Placental pericyte (primary cell): ENCODE measurements at places on chromosomes 12 and 14. TPM values are rescaled to one million over a fixed set of nuclear protein-coding genes. Genes with fewer than 3 reads are reported as not detected.

COA8 gene
- 12.0 and 18.2 TPM in 2 replicates for total RNA-seq

KRT5 gene
- 1.7 TPM in 1 of 2 replicates, not detected in the other for total RNA-seq

HCAR1 gene
- 0.66 and 0.72 TPM in 2 replicates for total RNA-seq

NPFF gene
- not detected in 2 replicates for total RNA-seq

DNAL1 gene
- 9.4 and 10.3 TPM in 2 replicates for total RNA-seq

NOVA1 gene
- total RNA-seq: under 0.01 and 0.43 TPM in 2 replicates

CNTN1 gene
- total RNA-seq: 0.43 TPM in 1 of 2 replicates, not detected in the other

ACOT6 gene
- 0.14 TPM in 1 of 2 replicates, not detected in the other for total RNA-seq
